ENCODE measurements at places on chromosomes 11 and 22. TPM values are rescaled to one million over a fixed set of nuclear protein-coding genes. Genes with fewer than 3 reads are reported as not detected.

The DDI1 gene
- total RNA-seq = not detected

The POU2AF2 gene
- 0.44 TPM for total RNA-seq

GRCh38 chr11:9573775-9574621 is 528 bp downstream of the WEE1 start:
- DNase-seq = peak; percentile 81

DNA sequence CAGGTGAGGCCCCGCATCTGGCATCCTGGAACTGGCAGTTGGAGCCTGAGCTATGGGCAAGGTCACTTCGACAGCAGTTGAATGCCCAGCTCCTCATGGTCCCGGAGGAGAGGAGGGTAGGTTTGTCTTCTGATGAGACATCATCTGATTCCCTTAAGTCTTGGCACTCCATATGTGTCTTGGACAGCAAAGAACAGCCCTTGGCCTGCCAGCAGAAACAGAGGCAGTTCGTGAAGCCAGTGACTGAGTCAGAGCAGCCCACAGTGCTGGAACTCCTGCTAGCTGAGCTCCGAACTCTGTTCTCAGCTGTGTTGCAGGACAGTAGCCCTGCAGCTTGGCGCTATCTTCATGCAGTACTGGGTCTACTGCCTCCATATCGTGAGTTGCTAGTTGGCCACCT is 1.0 kb downstream of the DNHD1 start:
- DNase-seq = no peak

DNA sequence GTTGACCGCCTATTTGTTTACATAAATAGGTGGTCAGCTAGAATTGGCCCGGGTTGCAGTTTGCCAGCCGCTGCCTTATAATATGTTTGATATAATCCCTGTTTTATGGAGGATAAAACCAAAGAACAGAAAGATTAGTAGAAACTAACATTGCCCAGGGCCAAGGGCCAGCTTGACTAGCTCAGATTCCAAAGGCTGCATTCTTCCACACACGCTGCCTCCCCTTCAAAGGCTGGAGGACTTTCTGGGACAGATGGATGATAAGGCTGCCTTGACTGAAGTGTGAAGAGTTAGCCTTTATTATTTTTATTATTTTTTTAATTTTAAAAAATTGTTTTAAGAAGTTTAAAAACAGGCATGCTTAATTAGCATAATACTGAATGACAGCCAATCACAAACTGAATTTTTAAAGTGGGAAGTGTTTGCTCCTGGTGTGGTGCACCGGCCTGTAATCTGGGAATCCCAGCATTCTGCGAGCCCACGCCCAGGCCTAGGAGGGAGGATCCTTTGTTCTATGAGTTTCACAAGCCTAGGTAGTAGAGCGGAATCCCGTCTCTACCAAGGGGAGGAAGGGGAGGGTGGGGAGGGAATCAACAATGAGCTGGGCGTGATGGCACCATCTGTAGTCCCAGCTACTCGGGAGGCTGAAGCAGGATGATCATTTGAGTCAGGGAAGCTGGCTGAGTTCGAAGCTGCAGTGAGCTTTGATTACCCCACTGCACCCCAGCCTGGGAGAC is 114.9 kb downstream of the NAV2 start:
- DNase-seq = no peak

All from activated CD4-positive, alpha-beta T cell treated with anti-CD3 and anti-CD28 coated beads, Interleukin-2, amount 10 ng/mL, durations not matched to agents 24 days and 14 days (primary cell).